ENCODE measurements at places on chromosomes 11 and 22. TPM values are rescaled to one million over a fixed set of nuclear protein-coding genes. Genes with fewer than 3 reads are reported as not detected.

HBE1 gene
- 40.9 TPM for total RNA-seq

CCDC116 gene
- total RNA-seq: not detected

SULT4A1 gene
- total RNA-seq: 3.4 TPM

AQP11 gene
- 4.1 TPM for total RNA-seq

THRSP gene
- total RNA-seq: 3.1 TPM

TBC1D22A gene
- 9.4 TPM for total RNA-seq

CEND1 gene
- total RNA-seq: 1.4 TPM

LRRC32 gene
- 47.2 TPM for total RNA-seq

NAA40 gene
- total RNA-seq: 3.6 TPM

GRAP2 gene
- total RNA-seq: 4.3 TPM

LRP4 gene
- total RNA-seq: 4.1 TPM

SYCE3 gene
- total RNA-seq: not detected

ARHGAP20 gene
- 4.6 TPM for total RNA-seq

RBMXL2 gene
- 1.4 TPM for total RNA-seq

GSTT2 gene
- total RNA-seq: not detected

LRRC56 gene
- not detected for total RNA-seq

KCNJ1 gene
- 2.6 TPM for total RNA-seq

GSTP1 gene
- 587 TPM for total RNA-seq

GAS2L1 gene
- total RNA-seq: 1.7 TPM

HEPN1 gene
- total RNA-seq: not detected

KDM4E gene
- 4.6 TPM for total RNA-seq

OR8K5 gene
- total RNA-seq: 6.0 TPM

SOX10 gene
- 1.7 TPM for total RNA-seq

DEAF1 gene
- 54.9 TPM for total RNA-seq

PIWIL4 gene
- total RNA-seq: 7.5 TPM

KRTAP5-9 gene
- total RNA-seq: 0.72 TPM

CDCA5 gene
- 3.1 TPM for total RNA-seq

CHRNA10 gene
- total RNA-seq: 1.7 TPM

MGAT3 gene
- 2.2 TPM for total RNA-seq

APOBEC3B gene
- total RNA-seq: not detected

MOGAT2 gene
- total RNA-seq: 1.9 TPM

MEI1 gene
- 7.5 TPM for total RNA-seq

PIM3 gene
- 11.6 TPM for total RNA-seq

SLC25A17 gene
- 8.2 TPM for total RNA-seq

RHBDD3 gene
- total RNA-seq: 24.1 TPM

SEC14L6 gene
- total RNA-seq: 2.4 TPM

GAB4 gene
- 1.7 TPM for total RNA-seq

PHETA2 gene
- 15.4 TPM for total RNA-seq

OR8D4 gene
- 2.4 TPM for total RNA-seq

FIBIN gene
- total RNA-seq: 86.4 TPM

MB gene
- 1.7 TPM for total RNA-seq

LINC01488 gene
- total RNA-seq: 0.96 TPM

TNNI2 gene
- total RNA-seq: not detected

OR8D1 gene
- total RNA-seq: 7.9 TPM

ASPHD2 gene
- total RNA-seq: 1.7 TPM

OR9G4 gene
- total RNA-seq: 1.2 TPM

Data from umbilical cord (tissue), 2 donors.